NCI-H1417 treated with DMSO at 0.1 percent for 48 hours (cell line): ENCODE measurements at places on chromosomes 7 and 10.

DNA sequence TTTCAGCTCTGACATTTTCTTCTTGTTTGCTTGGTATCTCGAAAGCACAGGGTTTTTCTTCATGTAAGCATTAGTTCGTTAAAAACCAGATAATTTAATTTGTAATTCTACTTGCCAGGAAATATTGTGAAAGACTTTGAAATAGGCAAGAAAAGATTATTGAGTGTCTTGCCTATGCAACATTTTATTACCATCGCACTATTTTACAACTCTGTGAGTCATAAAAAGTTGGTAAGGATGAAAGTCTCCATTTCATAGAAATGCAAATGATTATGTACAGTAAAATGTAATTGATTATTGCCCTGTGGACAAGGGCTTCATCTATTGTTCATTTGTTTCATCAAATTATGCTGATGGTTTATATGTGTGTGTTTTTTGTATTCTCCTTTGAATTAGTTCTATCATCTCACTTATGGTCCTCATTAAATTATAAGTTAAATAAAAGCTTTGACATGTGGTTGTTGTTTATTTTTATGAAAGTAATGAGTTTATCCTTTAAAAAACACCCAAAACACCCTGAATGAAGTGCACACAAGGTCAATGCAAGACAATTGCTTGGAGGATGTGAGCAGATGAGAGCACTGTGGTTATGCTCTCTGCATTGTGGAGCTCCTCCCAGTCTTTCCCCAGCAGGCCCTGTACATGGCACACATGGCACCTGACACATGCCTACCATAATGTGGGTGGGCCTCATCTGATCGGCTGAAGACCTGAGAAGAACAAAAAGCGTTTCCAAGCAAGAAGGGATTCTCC lies 230.8 kb downstream of the CXCL12 start:
- DNase-seq = no peak

DNA sequence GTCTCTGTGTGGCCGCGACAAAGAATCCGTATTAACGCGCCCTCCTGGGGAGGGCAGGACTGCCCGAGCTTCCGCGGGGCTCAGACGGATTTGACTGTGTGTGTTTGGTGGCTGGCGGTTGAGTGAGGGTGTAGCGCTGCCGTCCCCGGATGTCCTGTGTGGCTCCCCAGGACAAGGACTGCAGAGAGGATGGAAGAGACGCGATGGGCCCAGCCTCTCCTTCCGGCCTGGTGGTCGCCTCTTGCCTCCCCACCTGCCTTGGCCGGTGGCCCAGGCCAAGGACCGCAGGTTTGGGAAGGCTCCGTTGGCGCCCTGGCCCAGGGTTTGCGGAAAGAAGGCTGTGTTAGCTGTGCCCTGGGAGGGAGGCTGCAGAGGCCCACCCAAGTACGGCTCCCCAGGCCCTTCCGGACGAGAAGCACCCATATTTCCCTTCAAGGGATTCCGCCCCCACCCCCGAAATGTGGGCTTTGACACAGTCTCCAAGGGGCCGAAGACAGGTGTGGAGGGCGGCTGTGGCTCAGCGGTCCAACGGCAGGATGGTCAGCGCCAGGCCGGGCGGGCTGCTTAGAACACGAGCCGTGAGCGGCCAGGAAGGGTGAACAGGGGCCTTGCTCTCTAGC lies 2.3 kb downstream of the UNCX start:
- no peak for DNase-seq

DNA sequence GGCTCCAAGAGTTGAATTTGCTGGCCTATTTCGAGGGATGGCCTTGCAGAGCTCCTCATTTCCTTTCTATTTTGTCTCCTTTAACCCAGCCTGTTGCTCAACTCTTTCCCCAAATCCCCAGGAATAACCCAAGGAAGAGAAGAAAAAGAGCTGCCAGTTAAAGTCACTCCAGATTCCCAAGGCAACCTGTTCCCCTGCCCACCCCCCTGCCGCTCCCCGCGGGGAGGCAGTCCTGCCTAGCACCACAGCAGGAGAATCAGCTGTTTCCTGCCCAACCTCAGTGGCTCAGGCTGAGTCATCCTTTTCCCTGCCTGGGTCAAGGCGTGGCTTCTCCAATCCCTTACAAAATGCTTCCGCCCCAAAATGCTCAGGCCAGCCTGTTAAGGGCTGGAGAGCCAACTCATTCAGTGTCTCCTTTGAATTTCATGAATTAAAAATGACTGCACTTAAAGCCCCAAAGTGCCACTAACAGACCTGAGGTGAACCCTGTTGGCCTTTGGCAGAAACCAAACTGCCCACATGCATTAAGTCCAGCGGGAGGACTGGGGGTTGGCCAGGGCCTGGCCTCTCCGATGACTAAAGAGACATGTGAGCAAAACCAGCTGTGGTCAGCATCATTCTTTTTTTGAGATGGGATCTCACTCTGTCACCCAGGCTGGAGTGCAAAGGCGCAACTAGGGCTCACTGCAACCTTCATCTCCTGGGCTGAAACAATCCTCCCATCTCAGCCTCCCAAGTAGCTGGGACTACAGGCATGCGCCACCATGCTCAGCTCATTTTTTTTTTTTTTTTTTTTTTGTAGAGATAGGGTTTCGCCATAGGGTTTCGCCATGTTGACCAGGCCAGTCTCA lies 83.2 kb upstream of the KIF5B start:
- no peak for DNase-seq

GRCh38 chr7:107180378-107180777 lies 11.6 kb downstream of the HBP1 start:
- no peak for DNase-seq

- no peak for DNase-seq
These were observed 322.6 kb downstream of the RNLS start for GRCh38 chr10:88260329-88261051.

DNA sequence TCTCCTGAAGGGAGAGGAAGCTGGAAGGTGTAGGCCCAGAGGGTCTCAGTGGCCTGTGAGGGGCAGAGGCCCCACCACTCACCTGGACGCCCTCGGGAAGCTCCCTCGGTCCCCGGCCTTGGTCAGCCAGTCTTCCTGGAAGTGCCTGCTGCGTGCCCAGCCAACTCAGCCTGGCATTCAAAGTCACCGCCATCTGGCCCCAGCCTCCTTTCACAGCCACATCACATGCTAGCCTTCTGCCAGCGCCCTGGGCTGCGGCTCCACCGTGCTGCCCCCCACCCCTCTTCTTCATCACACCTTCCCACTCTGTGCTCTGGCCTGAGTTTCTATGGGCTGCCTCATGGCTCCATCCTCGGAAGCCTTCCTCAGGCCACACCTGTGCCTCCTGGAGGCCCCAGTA lies 98.0 kb downstream of the ZMIZ1 start:
- DNase-seq = no peak

- no peak for DNase-seq
These were observed 136.8 kb downstream of the C10orf90 start for GRCh38 chr10:126533644-126534043.

DNA sequence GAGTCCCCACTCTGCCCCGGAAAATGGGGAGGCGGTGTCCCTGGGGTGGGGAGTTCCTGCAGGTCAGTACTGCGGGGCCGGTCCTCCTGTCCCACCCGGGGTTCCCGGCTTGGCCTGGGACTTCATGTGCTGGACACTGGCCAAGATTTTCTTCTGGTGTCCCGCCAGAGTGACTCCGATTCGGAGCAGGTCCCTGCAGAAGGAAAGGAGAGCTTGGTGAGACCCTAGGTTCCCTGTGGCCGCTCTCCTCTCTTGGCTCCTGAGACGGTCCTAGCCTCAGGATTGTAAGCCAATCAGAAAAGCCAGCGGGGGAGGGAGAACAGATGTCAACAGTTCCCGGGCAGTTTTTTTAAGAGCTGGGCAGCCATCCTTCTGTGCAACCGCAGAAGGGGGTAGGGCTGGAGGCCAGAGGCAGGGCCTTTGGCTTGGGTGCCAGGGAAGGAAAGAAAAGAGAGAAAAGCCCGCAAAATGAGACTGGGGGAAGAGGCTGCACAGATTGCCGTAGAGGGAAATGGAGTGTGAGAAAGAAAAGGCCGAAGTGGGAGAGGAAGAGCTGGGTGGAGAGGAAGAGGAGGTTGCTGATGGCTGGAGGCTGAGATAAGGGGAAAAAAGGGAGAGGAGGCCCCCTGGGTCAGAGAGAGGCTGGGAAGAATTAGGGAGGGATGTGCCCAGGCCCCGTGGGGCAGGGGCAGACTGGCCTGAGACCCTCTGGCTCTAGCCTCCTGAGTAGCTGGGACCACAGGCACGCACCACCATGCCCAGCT lies 23.7 kb downstream of the EPHB4 start:
- DNase-seq = no peak

GRCh38 chr10:84269773-84270172 lies 24.9 kb downstream of the RGR start:
- DNase-seq = no peak

DNA sequence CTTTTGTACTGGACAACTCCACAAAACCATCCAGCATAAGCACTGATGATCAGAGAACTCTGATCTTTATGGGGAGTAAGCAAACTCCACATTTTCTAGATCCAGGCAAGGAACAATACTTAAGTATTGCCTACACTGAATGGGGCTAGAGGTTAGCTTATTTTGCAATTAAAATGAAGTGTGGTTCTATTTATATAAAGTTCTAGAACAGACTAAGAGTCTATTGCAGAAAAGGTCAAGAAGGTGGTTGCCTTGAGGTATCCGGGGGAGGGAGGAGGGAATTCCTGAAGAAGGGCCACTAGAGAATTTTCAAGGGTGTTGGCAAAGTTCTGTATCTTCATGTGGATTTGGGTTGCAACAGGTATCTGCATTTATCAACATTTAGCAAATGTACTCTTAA lies 477.9 kb downstream of the PLXNA4 start:
- no peak for DNase-seq

GRCh38 chr10:117131376-117132327 lies 6.4 kb downstream of the VAX1 start:
- DNase-seq = no peak

GRCh38 chr10:78038105-78038504 lies 4.4 kb downstream of the RPS24 start:
- DNase-seq = no peak

DNA sequence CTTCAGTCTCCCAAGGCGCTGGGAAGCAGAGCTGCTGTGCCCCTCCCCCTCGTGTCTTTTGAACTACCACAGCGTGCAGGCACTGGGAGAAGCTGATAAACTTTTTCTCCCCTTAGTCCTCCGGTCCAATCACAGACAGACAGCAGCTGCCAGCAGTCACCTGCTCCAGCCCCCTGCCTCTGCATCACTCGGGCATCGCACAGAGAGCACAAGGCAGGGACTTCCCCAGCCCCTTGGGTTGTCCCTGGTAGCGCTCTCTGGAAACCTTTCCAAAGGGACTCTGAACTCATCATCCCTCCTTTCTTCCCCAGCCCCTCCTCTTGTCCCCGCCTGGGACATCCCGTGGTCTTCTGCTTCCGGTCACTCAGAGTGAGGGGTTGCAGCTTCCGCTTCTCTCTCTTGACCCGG lies 1.4 kb upstream of the NEUROG3 start:
- no peak for DNase-seq

DNA sequence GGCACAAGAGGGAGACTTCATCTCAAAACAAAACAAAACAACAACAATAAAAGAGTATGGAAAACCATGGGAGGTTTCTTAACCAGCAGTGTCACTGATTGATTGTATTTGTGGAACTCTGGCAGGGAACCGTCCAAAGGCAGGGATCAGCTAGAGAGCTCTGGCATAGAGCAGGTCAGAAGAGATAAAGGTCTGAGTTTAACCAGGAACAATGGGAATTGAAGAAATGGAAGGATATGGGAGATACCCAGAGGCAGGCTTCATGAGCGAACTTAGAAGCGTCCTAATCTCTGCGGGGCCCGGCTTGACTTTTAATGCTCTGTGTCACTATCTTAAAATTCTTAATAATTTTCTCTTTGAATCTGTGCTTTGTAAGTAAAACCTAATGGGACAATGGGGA lies 10.4 kb upstream of the FAM3C start:
- no peak for DNase-seq

DNA sequence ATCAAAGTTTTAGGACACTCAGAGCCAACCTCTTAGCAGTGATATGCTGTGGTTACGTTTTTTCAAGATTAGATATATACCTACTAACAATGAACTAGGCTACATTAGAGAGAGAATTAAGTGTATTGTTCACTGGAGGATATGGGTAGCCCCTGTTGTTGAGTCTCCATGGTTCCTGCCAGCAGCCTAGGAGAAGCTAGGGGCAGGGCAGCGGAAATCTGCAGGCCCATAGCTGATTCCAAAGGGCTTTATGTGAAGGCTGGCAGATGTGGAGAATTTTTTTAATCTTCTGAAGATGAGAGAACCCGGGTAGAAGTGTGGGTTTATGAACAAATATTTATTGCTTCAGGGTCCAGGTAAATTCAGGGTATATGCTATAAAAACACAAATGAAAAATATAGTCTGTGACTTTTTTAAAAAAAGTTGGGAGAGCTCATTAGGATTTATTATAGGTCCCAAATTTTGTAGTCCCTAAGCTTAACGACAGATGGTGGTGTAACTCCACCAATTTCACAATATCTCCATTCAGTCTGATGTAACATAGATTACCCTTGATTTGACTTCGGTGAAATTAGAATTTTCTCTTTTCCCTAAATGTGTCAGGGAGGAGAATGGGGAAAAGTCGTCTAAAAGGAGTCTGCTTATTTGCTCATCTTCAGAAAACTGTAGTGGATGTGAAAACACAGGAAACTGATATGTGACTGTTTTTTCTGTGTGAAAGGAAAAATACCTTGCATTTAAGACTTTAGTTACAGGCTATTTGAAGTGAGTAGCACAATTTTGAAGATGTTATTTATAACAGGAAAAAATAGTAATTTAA lies 163.0 kb upstream of the PPP1R3A start:
- peak; percentile 24 for DNase-seq

DNA sequence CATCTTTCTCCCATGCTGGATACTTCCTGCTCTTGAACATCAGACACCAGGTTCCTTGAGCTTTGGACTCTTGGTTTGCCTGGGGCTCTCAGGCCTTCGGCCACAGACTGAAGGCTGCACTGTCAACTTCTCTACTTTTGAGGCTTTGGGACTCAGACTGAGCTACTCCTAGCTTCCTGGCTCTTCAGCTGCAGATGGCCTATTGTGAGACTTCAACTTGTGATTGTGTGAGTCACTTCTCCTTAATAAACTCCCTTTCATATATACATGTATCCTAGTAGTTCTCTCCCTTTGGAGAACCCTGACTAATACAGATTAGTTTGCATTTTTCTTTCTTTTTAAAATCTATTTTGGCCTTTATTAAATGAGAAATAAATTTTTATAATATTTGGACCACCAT lies 276.2 kb upstream of the SEMA3C start:
- no peak for DNase-seq

- DNase-seq = no peak
These were observed 315.2 kb upstream of the MTPN start for GRCh38 chr7:136292365-136292764.

- no peak for DNase-seq
These were observed 6.5 kb downstream of the DUSP5 start for GRCh38 chr10:110504111-110504735.

- no peak for DNase-seq
These were observed 4.5 kb downstream of the PRDX3 start for GRCh38 chr10:119174109-119174508.

GRCh38 chr7:83655951-83656556 lies 7.1 kb upstream of the SEMA3E start:
- DNase-seq = peak; percentile 49
